ENCODE measurements at places on chromosomes 3 and 15. TPM values are rescaled to one million over a fixed set of nuclear protein-coding genes. Genes with fewer than 3 reads are reported as not detected.

Gene CRYBG3
- polyA plus RNA-seq = 19.3 TPM

Gene TMEM212
- polyA plus RNA-seq = not detected

GRCh38 chr15:92677999-92678398, 22.4 kb upstream of the FAM174B start:
- DNase-seq = no peak

DNA sequence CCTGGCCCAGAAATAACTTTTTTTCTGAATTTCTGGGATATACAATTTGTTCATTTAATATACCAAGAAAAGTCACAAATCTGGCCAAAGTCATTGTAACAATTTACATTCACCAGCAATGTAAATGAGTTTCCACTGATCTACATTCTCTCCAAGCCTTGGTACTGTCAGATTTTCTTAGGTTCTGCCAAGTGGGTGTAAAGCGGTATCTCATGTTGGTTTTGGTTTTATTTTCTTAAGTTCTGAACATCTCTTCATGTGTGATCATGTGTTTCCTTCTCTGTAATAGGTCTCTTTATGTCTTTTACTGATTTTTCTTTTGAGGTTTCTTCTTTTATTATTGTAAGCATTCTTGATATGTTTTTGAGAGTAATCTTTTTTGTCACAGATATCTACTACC, 235.6 kb upstream of the COL8A1 start:
- no peak for DNase-seq

GRCh38 chr3:138625707-138626365, 17.3 kb downstream of the FAIM start:
- DNase-seq = no peak

GRCh38 chr3:39398700-39399099, 7.8 kb upstream of the RPSA start:
- no peak for DNase-seq

GRCh38 chr3:169759256-169759655, 5.6 kb downstream of the TERC start:
- no peak for DNase-seq

Gene ASB14
- 0.52 TPM for polyA plus RNA-seq

- no peak for DNase-seq
These were observed 53.5 kb upstream of the LRRN1 start for GRCh38 chr3:3745693-3746092.

- DNase-seq = no peak
These were observed 76.4 kb downstream of the DHX36 start for GRCh38 chr3:154247806-154248415.

Measured in left renal cortex interstitium (tissue), 4 donors.